ENCODE measurements at places on chromosomes 16 and 17.

DNA sequence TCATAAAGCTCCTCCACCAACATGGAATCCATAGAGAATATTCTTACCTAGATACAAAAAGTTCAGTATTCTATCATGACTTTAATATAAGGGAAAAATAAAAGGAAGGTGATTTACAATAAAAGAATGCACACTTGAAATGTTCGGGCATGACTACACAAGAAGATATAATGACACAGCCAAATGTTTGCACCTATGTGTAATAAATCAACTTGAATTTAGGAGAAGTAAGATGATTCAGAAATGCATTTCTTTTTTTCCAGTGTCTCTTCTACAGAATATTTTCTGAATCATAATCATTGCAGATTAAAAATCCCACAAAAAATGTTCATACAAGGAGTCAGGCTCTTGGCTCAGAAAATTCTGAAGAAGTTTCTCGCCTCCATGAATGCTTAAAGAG is 404.0 kb upstream of the HSBP1 start:
- DNase-seq = no peak

DNA sequence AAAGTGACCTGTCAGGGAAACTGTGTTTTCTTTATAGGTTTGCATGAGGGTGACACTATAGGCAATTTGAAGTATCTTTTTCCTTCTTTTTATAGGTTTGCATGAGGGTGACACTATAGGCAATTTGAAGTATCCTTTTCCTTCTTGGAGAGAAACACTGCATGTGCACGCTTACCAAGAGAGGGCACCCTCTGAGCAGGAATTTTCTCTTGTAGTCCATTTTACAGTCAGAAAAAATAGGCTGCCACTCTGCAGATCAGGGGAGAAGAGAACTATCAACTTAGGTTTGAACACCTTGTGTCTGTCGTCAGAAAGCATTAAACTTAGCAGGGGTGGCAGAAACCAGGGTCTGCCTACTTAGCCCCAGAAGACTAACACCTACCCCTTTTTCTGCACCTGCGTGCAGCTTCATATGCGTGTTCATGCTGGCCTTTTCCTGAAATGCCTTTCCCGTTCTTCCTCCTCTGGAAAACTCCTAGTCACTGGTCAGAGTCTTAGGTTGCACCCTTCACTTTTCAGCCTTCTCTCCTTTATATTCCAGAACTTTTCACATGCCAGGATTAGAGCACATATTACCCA is 16.4 kb upstream of the SMIM36 start:
- DNase-seq = peak; percentile 45

- peak; percentile 32 for DNase-seq
Measured at GRCh38 chr16:17476414-17477259, 5.9 kb upstream of the XYLT1 start.

GRCh38 chr16:58120234-58120633 is 8.9 kb downstream of the CFAP20 start:
- no peak for DNase-seq

DNA sequence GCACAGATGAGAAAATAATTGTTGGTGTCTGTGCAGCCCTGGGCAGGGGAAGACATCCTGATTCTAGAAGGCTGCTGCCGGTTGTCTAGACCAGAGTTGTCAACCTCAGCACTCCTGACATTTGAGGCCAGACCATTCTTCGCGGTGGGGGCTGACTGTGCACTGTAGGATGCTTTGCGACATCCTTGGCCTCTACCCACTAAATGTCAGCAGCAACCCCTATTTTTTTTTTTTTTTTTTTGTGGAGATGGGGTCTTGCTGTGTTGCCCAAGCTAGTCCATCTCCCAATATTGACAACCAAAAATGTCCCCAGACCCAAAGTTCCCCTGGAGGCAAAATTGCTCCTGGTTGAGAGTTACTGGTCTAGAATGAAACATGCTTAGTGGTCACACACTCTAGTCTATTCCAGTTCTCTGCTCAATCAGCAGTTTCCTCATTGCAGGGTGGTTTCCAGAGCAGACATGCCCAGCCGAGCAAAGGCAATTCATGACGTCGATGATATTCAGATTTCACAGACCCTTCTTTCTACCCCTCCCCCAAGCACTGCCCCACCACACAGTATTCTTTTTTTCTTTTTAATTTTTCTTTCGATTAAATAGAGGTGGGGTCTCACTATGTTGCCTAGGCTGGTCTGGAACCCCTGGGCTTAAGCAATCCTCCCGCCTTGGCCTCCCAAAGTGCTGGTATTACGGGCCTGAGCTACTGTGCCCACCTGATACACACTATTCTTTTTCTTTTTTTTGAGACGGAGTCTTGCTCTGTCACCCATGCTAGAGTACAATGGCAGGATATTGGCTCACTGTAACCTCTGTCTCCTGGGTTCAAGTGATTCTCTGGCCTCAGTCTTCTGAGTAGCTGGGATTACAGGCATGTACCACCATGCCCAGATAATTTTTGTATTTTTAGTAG is 9.0 kb downstream of the C17orf99 start:
- no peak for DNase-seq

GRCh38 chr16:18983565-18984434 is at the start of gene TMC7:
TMC7 (plus strand) TSS chr16:18983934; CDS start chr16:18984064, 130 bp downstream.
- DNase-seq = peak; percentile 71

DNA sequence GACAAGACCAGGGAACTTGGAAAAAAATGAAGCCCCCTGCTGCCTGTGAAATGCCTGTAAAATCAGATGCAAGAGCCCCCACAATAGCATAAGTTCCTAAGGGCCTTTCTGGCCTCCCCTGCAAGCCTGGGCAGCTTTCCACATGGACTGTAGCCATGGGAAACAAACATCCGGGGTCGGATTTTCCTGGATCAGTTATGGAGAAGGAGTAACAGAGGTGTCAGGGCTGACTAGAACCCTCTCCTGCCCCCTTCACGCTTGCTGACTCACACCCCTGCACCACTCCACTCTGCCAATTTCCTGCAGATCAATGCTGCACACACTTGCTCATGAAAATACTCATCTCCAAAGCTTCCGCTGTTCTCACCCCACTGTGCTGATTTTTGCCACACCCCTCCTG is 258.6 kb downstream of the CBLN1 start:
- no peak for DNase-seq

DNA sequence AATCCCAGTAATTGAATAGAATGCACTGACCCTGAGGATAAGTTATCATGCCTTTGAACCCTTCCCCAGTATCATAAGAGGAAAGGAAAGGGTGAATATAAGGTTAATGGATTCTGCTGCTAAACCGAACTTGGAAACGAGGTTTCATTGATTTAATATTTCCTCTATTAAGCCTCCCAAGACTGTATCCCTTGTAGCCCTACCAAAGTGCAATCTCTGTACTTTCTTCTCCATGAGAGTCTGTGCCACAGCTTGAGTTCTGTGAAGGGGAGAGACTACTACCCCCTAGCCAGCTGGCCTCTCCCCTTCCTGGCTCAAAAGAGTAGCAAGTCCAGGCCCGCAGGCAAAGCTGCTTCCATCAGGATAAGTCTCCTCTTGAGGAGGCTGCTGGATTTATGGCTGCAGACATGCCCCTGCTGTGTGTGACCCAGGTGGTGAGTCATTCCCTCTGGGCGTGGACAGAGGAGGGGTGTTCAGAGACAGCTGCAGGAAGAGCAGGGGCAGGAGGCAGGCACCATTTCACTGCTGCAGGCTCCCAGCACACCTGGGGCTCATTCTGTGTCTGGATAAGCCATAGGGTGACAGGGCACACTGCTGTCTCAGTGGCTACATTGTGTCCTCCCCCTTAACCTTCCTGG is 58.4 kb downstream of the TOM1L2 start:
- DNase-seq = no peak

GRCh38 chr17:73371285-73371684 is 59.5 kb upstream of the CDC42EP4 start:
- DNase-seq = no peak

- no peak for DNase-seq
Measured at GRCh38 chr17:81846743-81847689, 12.2 kb upstream of the PPP1R27 start.

DNA sequence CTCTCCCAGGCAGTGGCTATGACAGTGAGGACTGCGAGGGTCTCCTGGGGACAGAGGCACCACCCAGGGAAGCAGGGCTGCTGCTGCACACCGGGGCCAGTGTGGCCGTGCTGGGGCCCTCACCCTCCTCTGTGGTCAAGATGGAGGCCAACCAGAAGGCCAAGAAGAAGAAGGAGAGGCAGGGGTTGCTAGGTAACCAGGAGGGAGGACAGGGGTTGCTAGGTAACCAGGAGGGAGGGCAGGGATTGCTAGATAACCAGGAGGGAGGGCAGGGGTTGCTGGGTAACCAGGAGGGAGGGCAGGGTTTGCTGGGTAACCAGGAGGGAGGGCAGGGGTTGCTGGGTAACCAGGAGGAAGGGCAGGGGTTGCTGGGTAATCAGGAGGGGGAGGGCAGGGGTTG is 55.2 kb downstream of the ACTG1 start:
- DNase-seq = no peak

DNA sequence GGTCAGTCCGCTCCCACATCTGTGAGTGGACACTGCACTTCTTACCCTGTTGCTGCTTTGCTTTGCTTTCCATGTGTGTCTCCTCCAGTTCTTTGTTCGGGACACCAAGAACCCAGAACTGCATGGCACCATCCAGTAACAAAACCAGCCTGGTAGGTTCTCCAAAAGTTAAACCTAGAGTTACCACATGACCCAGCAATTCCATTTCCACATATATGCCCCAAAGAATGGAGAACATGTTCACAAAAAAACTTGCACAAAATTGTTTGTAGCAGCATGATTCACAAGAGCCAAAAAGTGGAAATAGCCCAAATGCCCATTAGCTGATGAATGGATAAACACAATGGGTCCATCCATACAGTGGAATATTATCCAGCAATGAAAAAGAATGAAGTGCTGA is 10.3 kb upstream of the CCL22 start:
- no peak for DNase-seq

- DNase-seq = no peak
Measured at GRCh38 chr17:56779322-56779721, 54.4 kb downstream of the C17orf67 start.

- DNase-seq = no peak
Measured at GRCh38 chr16:52494621-52495020, 52.3 kb downstream of the TOX3 start.

GRCh38 chr17:19904412-19904811 is 36.7 kb upstream of the ULK2 start:
- no peak for DNase-seq

DNA sequence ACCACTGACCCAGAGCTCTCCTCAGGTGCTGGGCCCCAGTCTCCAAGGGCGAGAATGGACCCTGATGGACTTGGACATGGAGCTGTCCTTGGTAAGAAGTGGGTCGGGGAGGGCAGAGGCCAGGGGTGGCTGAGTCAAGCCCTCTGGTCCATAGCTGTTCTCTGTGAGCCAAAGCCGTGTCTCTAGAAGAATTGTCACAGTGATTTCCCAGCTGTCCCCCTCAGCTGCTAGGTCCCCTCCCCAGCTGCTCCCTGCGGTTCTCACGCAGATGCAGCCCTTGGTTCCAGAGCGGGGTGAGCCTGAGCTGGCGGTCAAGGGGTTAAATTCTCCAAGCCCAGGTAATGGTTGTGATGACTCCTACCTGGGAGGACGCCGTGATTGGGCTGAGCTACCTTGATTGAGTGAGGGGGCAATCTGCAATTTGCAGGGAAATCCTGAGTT is 1.3 kb upstream of the NOL3 start:
- no peak for DNase-seq

GRCh38 chr16:52861614-52862022 is 191.1 kb downstream of the CHD9NB start:
- peak; percentile 43 for DNase-seq

- DNase-seq = no peak
Measured at GRCh38 chr17:40873801-40874200, 6.8 kb upstream of the KRT12 start.

DNA sequence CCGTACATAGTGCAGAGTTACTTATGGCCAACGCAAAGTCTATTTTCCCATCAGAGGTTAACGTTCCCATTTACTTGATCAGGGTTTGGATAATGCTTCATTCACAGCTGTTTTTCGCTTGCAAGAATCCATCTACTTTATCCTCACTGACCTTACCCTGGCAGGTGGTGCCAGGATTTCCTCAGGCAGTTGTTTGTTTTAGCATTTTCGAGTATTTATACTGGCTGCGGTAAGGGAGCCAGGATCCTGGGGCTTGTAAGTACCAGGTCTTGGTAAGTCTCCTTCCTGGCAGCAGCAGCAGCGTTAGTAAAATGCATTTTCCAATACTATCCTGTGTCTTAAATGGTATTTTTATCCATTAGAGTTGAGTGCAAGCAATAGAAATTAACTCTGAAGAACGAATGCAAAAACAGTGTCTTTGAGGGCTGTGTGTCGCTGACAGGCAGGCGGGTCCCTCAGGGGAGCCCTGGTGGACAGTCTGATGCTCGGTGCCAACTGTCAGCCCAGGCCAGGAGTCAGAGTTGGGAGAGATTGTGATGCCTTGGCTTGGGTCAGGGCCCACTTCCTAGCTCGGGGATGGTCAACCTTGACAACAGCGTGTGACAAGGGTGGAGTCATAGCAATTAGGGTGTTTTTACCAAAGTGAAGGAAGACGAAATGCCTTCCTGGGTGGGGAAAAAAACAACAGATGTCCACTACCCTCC is 92.4 kb upstream of the HSBP1 start:
- DNase-seq = no peak

GRCh38 chr17:21171309-21171922 is 42.5 kb downstream of the TMEM11 start:
- DNase-seq = no peak

DNA sequence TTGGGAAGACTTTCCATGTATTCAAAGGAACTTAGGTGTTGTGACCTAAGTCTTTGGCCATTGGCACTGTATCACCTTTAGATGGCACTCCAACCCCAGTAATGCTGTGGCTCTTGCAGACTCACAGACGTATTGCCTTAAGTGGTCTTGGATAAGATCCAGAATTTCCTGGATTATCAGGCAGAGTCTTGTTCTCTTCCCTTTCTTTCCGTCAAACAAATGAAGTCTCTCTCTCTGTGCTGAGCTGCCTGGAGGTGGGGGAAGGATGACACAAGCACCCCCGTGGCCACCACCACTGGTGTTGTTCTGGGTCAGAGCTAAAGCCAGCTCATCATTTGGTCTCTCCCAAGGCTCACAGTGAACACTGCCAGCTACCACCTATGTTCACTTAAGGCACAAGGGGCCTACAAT is 789.9 kb upstream of the KIF2B start:
- DNase-seq = peak; percentile 69

GRCh38 chr17:50220811-50221210 is 19.4 kb upstream of the COL1A1 start:
- DNase-seq = no peak

GRCh38 chr16:78309763-78310162 is 210.3 kb downstream of the WWOX start:
- DNase-seq = no peak

DNA sequence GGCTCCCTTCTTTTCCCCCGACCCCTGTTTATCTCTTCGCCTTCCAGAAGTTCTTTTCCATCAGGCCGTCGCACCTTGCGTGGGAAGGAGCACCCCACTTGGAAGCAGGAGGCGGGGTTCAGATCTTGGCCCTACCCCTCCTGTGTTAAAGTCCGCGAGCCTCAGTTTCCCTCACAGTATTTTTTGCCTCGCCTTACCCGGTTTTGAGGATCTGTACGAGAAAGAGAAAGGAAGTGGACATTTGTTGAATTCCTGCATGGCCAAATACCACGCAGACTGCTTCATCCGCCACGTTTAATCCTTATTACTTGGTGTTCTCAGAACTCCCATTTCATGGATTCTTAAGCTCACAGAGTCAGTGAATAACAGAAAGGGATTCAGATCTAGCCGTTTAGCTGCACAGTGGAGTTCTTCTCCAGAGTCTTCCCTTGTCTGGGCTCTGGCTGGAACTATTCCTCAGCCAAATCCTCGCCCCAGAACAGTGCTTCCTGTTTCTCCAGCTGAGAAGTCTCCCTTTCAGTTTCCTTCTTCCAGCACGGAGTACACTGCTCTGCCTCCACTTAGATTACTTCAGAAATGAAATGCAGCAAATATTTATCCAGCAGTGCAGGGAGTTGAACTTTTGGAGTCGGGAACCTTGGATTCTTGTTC is 590 bp downstream of the TMEM219 start:
- DNase-seq = no peak

Measured in NCI-H526 (cell line).